ENCODE measurements at places on chromosomes 16 and 17. TPM values are rescaled to one million over a fixed set of nuclear protein-coding genes. Genes with fewer than 3 reads are reported as not detected.
A peak's percentile ranks its signal among the peaks of the same experiment; 100 is the strongest.

DNA sequence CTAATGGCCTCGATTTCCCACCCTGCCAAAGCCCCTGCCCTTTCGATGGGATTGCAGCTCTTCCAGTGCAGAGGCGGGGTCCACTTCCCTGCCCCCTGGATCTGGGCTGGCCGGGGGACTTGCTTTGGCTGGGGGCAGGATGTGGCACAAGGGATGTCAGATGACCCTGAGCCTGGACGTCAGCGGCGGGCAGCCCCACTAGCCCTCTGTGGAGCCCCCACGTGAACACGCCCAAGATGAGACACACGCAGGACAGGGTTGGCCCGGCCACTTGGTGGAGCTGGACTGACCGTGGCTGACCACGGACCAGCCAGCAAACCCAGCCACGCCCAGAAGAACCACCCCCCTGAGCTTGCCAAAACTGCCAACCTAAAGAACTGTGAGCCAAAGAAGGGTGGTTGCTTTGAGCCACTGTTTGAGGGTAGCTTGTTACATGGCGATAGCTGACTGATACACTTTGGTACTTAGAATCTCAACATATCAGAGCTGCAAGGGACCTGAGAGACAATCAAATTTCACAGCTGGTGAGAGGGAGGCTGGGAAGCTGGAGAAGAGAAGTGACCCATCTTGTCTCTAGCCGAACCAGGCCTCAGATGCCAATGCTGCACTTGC is 46.6 kb upstream of the PABPN1L start:
- no peak for DNase-seq

DNA sequence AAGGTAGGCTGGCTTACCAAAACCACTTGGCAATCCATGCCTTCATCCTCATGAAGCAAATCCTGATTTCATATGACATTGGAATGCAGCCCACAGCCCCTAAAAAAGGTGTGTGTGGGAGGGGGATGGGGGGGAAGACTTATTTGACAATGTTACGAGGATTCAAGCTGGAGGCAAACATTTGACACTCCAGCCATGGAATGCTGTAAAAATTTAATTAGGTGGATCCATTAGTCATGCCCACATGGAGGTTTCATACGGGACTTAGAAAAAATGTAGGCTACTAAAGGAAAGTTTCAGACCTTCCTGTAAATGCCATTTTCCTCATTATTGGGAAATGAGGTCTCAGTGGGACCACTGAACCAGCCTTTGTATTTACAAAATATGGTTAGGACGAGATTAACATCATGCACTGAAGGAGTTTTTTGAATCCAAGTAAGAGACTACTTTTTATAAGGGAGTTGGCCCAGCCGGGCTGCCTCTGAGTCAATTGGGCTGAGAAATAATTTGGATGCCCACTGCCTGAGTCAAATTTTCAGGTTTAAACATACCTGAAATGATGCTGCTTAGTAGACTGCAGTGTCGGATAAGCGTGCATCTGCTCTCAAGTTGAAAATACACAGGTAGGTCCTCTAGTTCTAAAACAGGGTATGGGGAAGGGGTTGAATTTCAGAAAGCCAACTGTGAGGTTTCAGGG is 44.6 kb upstream of the MAF start:
- no peak for DNase-seq

DNA sequence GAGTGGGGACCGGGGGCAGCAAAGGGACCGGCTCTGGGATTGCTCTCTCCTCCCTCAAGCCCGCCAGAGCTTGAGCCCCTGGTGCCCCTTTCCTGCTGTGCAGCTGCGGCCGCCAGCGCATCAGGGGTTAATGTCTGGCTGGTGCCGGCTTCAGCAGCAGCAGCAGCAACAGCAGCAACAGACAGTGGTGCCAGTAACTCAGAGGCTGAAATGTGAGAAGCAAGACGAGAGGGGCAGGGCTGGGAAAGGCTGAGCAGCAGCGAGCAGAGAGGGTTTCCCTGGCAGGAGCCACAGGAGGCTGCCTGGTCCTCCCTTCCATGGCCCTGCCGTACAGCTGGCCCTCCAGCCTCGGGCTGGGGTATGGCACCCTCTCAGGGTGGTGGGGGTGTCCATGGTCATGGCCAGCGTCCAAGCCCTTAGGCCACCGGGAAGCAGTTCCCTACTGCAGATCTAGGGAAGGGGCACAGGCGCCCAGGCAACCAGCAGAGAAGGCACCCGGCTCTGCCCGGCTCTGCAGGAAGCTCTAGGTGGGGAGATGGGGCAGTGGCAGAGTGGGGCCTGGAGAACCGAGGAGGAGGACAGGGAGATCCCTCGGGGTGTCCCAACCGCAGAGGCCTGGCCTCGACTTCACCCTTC is 21.1 kb upstream of the TFAP4 start:
- no peak for DNase-seq

- DNase-seq: no peak
Measured at GRCh38 chr16:8634991-8635736, 13.7 kb downstream of the METTL22 start.

GRCh38 chr16:813204-813915 is 12.8 kb upstream of the GNG13 start:
- no peak for DNase-seq

- DNase-seq: peak; percentile 94
Measured at GRCh38 chr17:47850692-47851573, at the start of gene SP6. Gene SP6, minus strand, starts transcription at chr17:47851163. Its CDS starts 2,734 bp downstream, at chr17:47848429.

GRCh38 chr16:58001781-58002415 is 691 bp downstream of the USB1 start:
- DNase-seq: no peak

- no peak for DNase-seq
Measured at GRCh38 chr17:73874008-73874720, 229.9 kb upstream of the SDK2 start.

GRCh38 chr16:70576431-70577255 is 53.0 kb downstream of the SF3B3 start:
- DNase-seq: peak; percentile 31

DNA sequence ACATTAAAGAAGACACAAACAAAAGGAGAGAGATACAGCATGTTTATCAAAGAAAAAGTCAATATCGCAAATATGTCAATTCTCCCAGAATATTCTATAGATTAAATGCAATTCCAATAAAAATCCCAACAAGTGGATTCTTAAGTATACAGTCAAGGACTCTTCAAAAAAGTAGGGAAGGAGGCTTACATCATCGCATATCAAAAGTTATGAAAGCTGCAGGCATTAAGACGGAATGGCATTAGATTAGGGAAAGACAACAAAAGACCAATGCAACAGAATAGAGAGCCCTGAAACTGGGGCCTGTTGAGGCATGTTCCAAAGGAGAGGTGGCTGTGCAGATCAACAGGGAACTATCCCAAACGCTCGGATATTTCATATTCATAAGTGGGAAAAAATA is 76.0 kb downstream of the MARCHF10 start:
- DNase-seq: no peak

GRCh38 chr16:82987767-82988166 is 361.0 kb downstream of the CDH13 start:
- no peak for DNase-seq

DNA sequence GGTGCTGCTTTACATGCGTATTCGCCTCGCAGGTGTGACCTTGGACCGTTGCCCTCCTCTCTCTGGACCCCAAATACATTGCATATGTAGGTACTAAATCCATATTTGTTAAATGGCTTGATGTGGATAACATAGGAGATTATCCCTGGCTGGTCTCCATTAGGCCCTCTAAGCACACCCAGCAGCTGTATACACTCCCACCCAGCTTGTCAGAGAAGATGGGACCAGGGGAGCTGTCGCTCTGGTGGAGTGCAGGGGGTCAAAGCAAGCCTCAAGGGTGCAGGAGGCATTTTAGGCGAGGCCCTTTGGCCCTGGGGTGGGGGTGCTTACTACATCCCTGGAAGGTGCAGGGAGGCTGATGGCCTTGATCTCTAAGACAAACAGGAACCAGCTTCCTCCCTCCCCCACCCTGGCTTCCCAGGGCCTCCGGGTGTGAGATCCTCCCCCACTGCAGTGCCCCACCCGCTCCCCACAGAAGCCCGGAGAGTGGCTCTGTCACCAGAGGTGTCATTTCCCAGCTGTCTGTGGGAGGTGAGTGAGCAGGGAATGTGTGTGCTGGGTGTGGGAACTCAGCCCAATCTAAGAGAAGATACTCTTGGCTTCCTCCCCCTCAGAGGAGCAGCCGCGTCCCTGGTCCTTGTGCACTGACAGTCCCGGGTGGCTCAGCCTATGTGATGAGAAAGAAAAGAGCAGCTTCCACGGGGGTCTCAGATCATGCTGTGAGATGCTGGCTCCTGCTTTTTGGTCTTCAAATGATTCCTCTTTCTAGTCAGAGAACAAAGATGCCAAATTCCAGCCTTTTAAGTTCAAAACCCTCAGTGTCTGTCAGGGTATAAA is 1.4 kb upstream of the VAMP2 start:
- DNase-seq: peak; percentile 88

The CD300A gene
- 5.6 TPM for total RNA-seq

The CBX2 gene
- 4.0 TPM for total RNA-seq

Data from colonic mucosa (tissue), 4 donors.